Testis (tissue), 5 donors: ENCODE measurements at places on chromosomes 3 and 15. TPM values are rescaled to one million over a fixed set of nuclear protein-coding genes. Genes with fewer than 3 reads are reported as not detected.

DNA sequence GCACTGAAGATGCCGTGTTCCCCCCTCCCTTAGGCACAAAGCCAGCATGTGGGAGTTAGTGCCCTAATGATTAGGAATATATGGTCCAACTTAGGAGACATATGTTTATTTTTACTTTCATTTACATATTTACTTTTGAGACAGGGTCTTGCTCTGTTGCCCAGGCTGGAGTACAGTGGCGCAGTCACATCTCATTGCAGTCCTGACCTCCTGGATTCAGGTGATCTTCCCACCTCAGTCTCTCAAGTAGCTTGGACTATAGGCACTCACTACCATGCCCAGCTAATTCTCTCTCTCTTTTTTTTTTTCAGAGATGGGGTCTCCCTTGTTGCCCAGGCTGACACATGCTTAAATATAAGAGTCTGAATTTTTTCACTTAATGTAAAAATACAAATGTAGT, 51.6 kb upstream of the TBC1D23 start:
- no peak overlapping the region for H3K27ac ChIP-seq
- no peaks in the 10 kb centered on the region for H3K36me3 ChIP-seq
- no peak for DNase-seq
- no peaks in the 10 kb centered on the region for H3K27me3 ChIP-seq
- H3K4me1 ChIP-seq = peaks cover 8% of the 10 kb centered on the region

- DNase-seq = no peak
- no peak overlapping the region for H3K27ac ChIP-seq
- H3K27me3 ChIP-seq = no peaks in the 10 kb centered on the region
- H3K36me3 ChIP-seq = no peaks in the 10 kb centered on the region
- H3K4me3 ChIP-seq = no peak overlapping the region
- H3K4me1 ChIP-seq = no peaks in the 10 kb centered on the region
Measured at GRCh38 chr3:81947359-81947758, 185.9 kb upstream of the GBE1 start.

GOLGA6B gene
- 7.4 TPM for total RNA-seq

DNA sequence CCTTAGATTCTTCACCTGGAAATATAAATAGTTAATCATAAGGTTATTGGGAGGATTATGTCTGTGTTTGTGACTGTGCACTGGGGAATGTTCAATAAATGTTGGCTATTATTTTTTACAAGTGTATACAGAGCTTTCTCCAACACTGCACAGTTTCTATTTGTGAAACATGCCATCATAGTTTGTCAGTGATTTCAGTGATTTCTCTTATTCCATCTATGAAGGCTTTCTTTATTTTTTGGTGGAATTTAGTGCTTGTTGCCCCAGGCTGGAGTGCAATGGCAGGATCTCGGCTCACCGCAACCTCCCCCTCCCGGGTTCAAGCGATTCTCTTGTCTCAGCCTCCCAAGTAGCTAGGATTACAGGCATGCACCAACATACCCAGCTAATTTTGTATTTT, 545.0 kb upstream of the GRM7 start:
- H3K4me3 ChIP-seq = no peak overlapping the region
- no peak overlapping the region for H3K27ac ChIP-seq
- DNase-seq = no peak
- no peaks in the 10 kb centered on the region for H3K4me1 ChIP-seq
- H3K36me3 ChIP-seq = no peaks in the 10 kb centered on the region
